ENCODE measurements at places on chromosomes 11 and 22.
A peak's percentile ranks its signal among the peaks of the same experiment; 100 is the strongest.

DNA sequence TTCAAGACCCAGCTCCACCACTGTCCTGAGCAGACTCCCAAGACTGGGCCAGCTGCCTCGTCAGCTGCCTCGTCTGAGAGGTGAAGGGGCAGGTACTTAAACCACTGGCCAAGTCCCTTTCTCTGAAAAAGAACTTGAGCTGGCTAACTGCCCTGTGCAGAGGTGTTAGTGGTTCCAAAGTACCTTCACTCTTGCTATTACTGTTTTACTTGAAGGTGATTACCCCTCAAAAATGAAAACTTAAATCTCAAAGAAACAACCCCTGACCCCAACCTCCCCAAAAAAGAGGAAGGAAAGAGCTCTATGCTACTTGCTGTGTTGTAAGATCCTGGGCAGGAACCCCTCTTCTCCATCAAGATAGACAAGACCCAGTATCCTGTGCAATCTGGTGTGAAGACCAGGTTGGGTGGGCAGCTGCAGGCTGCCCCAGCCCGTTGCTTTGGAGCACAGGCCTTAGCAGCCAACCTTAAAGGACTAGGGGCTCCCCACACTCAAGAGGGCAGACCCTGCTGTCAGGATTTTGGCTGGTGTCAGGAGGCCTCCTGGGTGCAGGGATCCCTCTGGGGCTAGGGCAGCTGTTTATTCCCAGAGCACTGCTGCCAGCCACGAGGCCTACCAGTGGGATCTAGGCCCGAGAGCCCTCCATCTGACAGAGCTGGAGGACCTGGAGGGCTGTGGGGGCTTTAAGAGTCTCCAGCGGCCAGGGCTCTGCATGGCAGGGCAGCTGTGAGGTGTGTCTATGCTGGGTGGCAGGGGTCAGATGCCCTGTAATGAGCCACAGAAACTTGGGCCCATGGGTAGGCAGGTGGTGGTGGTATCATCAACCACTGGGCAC, 13.0 kb downstream of the GUCD1 start:
- DNase-seq = no peak

- DNase-seq = no peak
These were observed 60.0 kb upstream of the HTATIP2 start for GRCh38 chr11:20303391-20303965.

GRCh38 chr22:17234144-17234623, 14.9 kb upstream of the ADA2 start:
- DNase-seq = no peak

DNA sequence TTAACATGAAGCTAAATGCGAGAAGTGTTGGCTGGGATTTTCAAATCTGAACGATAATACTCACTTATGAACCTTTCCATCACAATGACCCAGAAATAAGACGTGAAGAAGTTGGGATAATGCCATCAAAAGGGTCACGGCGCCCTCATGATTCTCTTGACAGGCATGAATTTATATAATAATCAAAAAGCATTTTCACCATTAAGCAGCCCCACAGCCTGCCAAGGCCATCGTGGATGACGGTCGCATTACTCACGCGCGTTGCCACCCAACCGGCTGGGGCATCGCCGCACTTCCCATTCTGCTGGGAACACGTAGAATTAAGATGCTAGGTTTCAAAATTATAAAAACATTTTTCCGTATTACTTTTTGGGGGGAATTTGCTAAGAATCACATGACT, 18.9 kb upstream of the GAL start:
- DNase-seq = no peak

GRCh38 chr22:49517667-49518185, 309.9 kb downstream of the BRD1 start:
- DNase-seq = no peak

DNA sequence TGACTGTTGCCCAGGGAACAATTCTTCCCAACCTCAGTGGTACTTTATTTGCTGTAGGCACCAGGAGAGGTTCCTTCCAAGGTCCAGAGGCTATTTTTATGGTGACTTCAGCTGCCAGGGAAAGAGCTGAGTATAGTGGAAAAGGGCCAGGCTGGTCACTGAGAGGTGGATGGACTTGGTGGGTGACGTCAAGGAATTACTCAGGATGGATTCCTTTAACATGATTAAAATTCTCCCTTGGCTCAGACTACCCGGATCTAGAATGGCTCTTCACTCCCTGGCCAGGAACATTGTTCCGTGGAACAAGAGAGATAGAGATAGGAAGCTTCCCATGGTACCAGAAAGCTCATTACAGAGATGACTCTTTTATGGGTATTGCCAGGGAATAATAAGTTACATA, 8.7 kb upstream of the CALCA start:
- DNase-seq = no peak

DNA sequence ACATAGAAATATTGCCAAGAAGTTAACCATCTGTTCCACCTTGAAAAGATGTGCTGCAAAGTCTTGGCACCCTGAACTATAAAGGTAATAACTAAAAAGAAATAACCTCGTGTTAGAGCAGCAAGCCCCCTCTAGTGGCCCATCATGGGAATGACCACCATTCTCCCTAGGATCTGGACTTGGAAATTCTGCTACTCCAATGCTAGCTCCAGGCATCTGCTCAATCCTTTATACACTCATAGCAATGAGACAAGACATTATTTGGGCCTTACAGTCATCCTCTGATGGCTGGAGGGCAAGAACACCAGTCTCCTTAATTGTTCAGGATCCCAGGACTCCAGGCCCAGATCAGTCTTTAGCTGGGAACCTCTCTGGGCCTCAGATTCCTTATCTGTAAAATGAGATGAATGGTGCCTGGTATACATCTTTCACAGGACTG, 76.0 kb downstream of the CWC15 start:
- peak; percentile 17 for DNase-seq

GRCh38 chr11:33674035-33674814, 26.4 kb downstream of the C11orf91 start:
- DNase-seq = no peak

DNA sequence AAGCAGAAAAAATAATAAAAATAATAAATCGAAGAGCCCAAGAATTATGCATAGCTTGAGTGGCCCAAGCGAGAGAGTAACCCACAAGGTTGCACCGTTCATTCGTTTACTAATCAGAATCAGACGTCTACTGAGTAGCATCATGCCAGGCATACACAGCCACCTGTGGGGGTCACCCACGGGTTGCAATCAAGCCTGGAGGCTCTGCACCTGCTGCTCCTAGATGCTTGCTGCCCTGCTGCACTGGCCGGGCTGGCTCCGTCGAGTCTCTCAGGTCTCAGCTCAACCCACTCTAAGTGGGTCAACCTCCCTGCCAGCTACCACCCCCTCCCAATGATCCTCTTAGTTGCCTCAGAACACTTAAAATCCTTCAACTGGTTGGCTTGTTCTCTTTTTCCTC, 2.0 kb upstream of the TESMIN start:
- DNase-seq = no peak

DNA sequence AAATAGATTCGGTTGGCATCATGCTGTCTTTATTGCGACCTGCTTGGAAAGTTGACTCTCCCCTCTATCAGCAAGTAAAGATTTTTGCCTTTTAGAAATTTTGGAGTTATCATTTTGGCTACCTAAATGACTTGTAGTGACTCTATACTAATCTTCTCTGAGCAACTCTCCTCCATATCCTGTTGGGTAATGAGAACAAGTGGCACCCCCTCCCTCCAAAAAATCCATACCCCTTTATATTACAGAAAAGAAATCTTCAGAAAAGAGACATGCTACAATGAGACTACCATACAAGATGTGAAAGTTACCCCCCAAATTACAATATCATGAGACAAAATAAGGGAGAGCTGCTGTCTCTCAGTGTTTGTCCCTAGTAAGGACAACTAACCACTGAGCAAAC, 1.2 kb downstream of the JAML start:
- no peak for DNase-seq

DNA sequence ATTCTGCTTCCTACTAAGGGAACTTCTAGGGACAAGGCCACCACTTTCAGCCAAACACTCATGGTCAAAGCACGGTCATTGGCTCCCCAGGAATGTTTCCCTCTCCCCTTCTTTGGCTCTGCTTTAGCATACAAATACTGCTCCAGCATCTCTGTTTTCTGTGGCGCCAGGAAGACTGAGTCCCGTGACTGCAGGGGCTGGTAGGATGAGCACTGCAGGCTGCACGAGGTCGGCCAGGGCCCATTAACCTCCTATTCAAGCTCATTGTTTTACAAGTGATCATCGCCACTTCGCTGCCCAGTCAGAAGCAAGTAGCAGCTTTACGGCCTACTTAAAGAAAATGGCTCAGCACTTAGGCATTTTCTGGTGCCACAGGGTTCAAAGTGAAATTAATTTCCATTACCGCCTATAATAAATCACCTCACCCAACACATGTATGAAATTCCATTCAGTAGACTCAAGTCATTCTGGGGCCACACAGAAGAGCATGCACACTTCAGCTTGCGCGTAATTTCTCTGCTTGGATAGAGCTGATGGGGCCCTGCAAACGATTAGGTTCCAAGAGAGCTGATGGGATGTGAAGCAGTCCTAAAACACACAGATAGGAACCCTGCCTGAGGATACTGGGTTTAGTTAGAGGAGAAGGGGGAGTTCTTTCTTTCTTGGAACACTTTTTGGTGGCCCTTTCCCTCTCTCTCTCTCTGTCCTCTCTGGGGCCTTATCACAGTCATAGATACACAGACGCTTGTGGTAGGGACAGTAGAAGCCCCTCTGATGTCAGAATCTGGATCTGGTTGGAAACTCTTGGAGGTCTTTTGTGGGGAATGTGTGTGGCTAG, 173.7 kb downstream of the KIF18A start:
- no peak for DNase-seq

GRCh38 chr11:19382131-19382611, 141.4 kb upstream of the E2F8 start:
- DNase-seq = no peak

- DNase-seq = no peak
These were observed 229.8 kb upstream of the LUZP2 start for GRCh38 chr11:24267014-24267413.

DNA sequence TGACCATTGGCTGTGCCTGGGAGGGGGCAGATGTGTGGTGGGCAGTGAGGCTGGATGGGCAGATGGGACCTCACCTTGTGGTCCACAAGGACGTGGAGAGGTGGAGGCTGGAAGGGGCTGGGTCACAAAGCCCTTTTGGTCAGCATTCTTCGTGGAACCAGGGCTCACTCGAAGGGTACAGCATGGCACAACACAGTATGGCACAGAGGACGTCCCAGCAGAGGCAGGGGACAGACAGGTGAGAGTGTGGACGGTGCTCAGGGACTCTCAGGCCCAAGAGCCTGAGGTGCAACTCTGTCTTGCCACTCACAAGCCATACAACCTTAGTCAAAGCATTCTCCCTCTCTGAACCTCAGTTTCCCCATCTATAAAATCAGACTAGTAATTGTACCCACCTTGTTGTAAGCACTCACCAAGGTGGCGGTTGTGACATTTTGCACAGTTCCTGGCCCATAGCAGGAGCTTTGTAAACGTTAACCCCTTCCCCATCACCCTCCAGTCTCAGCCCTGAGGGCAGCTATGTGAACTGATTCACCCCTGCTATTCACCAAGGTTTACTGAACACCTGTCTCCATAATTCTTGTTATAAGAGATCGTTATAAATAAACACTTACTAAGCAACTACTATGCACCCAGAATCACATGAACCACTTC, 11.6 kb upstream of the TSKU start:
- DNase-seq = no peak

DNA sequence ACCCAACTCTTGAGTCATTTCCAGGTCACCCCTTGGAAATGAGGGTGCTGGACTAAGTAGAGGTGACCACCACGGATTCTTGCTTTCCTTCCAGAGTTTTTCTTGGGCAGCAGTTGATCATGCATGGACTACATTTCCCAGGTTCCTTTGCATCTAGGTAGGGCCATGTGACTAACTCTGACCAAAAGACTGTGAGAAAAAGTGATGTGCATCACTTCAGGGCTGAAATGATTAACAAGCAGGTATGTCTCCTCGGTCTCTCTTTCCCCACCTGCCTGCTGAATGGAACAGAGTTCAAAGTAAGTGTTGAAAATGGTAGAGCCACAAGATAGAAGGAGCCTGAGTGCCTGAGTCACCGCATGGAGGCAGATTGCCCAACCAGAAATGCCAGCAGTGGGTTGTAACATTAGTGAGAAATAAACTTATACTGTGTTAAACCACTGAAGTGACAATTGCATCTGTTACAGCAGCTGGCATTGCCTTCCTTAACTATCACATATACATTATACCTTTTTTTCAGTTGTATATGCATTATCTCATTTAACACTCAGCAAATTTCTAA, 113.5 kb downstream of the MN1 start:
- no peak for DNase-seq

DNA sequence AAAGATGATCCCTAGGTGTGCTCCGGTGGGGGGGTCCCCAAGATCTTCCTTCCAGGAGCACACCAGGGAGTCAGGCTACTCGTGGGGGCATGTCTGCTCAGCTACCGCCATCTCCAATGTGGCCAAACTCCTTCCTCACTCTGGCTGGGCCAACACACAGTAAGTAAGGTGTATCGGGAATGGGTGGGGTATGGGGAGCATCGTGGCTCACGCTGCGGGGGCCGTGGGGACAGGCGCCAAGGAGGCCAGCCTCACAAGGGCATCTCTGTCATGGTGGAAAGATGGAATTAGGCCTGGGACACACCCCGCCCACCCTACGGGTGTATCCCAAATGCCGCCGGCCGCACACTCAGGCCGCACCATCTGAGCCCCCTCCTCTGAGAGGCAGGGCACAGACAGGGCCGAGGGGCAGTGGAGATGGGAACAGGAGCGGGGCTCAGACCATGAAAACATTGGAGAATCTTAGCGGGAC, 8.3 kb downstream of the IGF2 start:
- DNase-seq = no peak
